ENCODE measurements at places on chromosomes 5 and 9. TPM values are rescaled to one million over a fixed set of nuclear protein-coding genes. Genes with fewer than 3 reads are reported as not detected.

GRCh38 chr5:58116346-58116745 lies 343.5 kb downstream of the PLK2 start:
- no peaks in the 10 kb centered on the region for H3K27me3 ChIP-seq
- H3K27ac ChIP-seq: no peak overlapping the region
- DNase-seq: no peak
- no peak overlapping the region for H3K4me3 ChIP-seq

PRDM9 gene
- not detected for total RNA-seq

SCGB3A1 gene
- total RNA-seq: not detected

DNA sequence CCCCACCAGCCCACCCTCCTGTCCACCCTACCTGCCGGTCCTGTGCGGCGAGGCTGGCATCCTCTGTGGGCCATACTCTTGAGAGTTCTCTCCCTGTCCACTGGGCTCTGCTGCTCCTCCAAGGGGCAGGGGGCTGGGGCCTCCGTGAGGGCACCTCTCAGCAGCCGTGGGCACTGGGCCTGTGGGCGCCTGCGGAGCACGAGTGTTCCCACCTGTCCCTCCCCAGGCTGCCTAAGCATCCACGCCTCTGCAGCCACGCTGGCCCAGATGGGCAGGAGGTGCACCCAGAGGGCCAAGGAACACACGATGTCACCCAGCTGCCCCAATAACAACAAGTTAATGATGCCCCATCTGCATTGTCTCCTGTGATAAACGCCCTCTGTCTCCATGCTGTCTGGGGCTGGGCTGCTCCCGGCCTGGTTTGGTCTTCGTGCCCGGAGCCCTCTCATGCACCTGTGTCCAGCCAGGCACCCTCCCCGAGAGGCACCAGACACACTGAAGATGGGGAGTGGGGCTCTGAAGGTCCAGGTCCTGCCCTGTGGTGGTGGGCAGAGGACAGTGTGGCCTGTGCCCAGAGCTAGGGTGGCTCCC lies 114.5 kb downstream of the RXRA start:
- H3K27me3 ChIP-seq: no peaks in the 10 kb centered on the region
- H3K36me3 ChIP-seq: peaks cover 14% of the 10 kb centered on the region
- H3K27ac ChIP-seq: no peak overlapping the region
- no peak overlapping the region for H3K4me3 ChIP-seq
- no peak for DNase-seq

DNA sequence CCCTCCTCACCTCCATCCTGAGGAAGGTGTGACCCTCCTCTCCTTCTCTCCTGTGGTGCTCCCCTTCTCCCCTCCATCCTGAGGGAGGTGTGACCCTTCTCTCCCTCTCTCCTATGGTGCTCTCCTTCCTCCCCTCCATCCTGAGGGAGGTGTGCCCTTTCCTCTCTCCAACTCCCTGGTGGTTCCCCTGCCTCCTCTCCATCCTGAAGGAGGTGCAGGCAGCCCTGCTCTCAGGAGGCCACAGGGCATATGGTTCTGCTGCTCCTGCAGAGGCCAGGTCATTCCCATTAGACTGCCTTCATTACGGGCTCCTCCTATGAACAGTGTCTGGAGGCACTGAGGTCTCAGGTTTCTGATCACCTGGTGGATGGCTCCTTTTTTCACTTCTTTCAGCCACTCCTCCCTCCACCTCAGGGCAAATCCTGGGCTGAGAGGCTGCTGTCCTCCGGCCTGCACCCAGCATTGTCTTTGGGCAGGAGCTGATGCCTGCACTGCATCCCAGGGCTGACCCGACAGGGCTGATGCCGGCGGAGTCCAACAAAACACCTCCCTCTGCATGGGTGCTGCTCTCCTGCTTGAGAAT lies 197.1 kb downstream of the MED10 start:
- H3K4me3 ChIP-seq: no peak overlapping the region
- no peak overlapping the region for H3K27ac ChIP-seq
- H3K4me1 ChIP-seq: no peaks in the 10 kb centered on the region
- H3K27me3 ChIP-seq: peaks cover 20% of the 10 kb centered on the region
- no peaks in the 10 kb centered on the region for H3K36me3 ChIP-seq

DNA sequence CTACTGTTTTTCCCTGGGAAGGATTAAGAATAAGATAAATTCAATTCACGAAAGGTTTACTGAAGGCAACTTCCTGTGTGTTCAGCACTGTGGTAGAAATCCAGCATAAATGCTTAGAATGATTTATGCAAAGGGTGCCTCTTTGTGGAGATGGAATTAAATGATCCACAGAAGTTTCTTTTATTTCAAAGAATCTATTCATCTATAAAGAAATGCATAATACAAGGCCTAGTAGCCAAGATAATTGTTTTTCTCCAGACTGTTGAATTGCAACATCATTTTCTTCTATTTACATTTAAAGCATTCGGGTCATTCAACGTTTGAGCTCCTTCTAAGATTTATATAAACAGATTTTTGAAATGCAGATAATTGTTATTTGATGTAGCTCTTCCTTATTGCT lies 138.8 kb upstream of the NFIL3 start:
- H3K4me3 ChIP-seq: no peak overlapping the region
- no peaks in the 10 kb centered on the region for H3K36me3 ChIP-seq
- no peaks in the 10 kb centered on the region for H3K27me3 ChIP-seq
- DNase-seq: no peak

ZSWIM6 gene
- 5.7 TPM for total RNA-seq

ORM2 gene
- not detected for total RNA-seq

DNA sequence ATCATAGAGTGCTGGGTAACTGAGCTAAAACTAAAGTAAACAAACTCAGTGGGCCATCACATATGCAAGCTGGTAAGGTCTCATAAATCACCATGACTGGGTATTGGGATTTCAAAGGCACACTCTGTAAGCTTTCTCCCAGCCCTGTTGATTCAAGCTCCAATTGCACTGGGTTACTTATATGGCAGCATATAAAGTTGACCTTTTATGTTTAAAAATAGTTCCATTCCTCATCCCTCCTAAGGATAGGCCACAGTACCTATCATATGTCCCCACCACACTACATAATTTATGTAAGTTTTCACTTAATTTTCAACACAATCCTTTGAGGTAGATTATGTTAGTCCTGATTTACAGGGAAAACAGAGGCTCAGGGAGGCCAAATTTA lies 438.4 kb downstream of the RAB3C start:
- no peak for DNase-seq
- no peaks in the 10 kb centered on the region for H3K27me3 ChIP-seq
- no peak overlapping the region for H3K4me3 ChIP-seq

- no peak for DNase-seq
- no peaks in the 10 kb centered on the region for H3K4me1 ChIP-seq
- H3K4me3 ChIP-seq: no peak overlapping the region
- no peak overlapping the region for H3K27ac ChIP-seq
- no peaks in the 10 kb centered on the region for H3K36me3 ChIP-seq
- H3K27me3 ChIP-seq: no peaks in the 10 kb centered on the region
Observed at GRCh38 chr5:125610892-125611291, 812.3 kb upstream of the GRAMD2B start.

DNA sequence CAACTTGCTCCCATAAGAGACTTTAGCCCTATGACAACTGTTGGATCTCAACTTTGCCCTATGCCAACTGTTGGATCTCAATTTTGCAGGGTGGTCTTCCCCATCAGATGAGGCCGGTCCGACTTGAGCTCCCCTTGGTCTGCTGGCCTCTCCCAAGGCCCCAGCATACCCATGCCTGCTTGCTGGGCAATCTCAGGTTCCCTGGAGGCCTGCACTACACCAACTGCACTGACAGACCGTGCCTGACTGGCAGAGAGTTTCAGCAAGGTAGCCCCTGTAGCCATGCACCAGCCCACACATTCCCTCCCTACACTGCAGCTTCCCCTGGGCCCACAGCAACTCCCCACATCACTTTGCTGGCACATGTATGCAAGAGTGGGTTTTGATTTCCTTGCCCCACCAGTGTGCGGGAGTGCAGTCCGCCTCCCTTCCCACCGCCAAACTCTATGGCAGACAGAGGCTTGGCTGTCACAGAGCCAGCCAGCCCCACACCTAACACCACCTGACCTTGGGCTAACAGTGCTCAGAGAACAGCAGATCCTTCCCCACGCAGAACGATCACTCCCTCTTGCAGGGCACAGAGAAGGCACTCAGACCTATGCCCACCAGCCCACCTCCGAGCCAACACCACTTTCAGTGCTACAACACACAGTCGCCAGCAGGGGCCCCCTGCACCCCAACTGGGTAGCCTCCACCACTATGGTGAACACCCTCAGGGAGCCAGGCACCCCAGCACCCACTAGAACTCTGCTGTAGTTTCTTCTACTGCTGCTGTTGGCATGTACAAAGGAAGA lies 279.9 kb upstream of the COX7C start:
- H3K27ac ChIP-seq: no peak overlapping the region
- H3K4me1 ChIP-seq: no peaks in the 10 kb centered on the region
- H3K4me3 ChIP-seq: no peak overlapping the region
- H3K27me3 ChIP-seq: no peaks in the 10 kb centered on the region

DNA sequence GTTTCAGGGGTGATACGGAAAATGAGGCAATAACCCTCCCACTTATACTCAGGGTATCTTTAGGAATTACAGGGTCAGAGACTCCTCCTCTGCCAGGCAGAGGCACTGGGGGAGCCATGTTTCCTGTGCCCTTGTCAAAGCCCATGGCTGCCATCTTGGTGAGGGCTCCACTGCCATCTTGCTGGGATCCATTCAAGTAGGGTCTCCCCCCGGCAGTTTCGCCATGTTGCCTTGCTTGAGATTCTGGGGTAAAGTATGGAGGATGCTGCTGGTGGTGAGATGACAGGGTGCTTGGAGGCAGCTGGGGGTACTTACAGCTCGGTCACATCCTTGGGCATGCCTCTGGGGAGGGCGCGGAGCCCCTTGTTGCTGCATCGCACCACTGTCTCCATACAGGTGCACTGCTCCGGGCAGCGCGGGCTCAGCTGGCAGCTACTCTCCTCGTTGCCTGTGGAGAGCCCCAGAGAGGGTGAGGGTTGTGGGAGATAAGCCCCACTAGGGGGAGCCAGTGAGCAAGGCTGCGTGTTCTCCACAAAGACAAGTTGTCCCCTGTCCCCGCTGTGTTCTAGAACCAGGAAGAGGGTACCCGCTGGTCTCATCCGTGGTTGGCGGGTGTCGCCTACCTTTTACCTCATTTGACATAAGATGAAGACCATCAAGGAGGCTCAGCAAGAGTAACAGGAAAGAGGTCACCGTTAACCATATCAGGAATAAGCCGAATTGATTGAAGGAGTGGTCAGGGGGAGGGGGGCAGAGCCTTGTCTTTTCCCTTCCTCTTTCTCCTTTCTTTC lies 169.0 kb upstream of the PANK3 start:
- H3K27ac ChIP-seq: no peak overlapping the region
- no peak overlapping the region for H3K4me3 ChIP-seq
- no peaks in the 10 kb centered on the region for H3K4me1 ChIP-seq
- no peaks in the 10 kb centered on the region for H3K27me3 ChIP-seq

GRCh38 chr5:55319491-55319890 lies 11.7 kb downstream of the MTREX start:
- H3K4me1 ChIP-seq: peaks cover 50% of the 10 kb centered on the region
- no peak for DNase-seq
- H3K27ac ChIP-seq: no peak overlapping the region
- peaks cover 10% of the 10 kb centered on the region for H3K36me3 ChIP-seq
- no peaks in the 10 kb centered on the region for H3K27me3 ChIP-seq
- H3K4me3 ChIP-seq: no peak overlapping the region
